ENCODE measurements at places on chromosomes 4 and X.

DNA sequence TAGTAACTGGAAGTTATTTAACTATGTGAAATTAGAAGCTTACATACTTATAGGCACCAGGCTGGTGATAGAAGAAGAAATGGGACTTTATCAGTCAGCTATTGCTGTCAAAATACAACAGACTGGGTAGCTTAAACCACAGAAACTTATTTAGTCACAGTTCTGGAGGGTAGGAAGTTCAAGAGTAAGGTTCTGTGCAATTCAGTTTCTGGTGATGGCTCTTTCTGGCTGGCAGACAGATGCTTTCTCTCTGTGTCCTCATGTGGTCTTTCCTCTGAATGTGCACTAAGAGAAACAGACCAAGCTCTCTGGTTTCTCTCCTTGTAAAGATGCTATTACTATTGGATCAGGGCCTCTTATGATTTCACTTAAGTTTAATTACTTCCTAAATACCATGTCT is 92.1 kb upstream of the ANKRD50 start:
- no peak for DNase-seq

GRCh38 chrX:101605728-101606127 is 12.1 kb downstream of the ARMCX6 start:
- no peak for DNase-seq

DNA sequence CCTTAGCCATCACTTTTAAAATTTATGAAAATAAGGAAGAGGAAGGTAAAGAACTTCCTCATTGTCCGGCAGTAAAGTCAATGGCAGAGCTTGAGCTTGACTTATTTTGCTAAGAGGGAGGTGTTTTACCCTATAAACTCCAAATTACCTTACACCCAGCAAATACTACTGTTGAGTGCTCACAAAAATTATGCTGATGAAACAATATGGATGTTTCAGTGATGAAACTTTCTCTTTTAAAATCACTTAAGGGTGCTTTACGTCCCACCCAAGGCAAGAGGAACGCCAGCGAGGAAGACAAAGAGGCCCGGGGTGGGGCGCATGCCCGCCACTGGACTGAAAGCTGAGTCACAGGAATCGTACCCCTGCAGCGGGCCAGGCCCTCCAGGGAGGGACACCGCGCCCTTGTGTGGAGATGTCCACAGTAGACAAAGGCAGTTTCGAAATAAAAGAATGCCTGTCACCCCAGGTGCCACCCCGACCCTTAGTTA is 560 bp upstream of the TMSB4X start:
- peak; percentile 31 for DNase-seq

- no peak for DNase-seq
Measured at GRCh38 chr4:31009926-31010325, 289.8 kb downstream of the PCDH7 start.

- DNase-seq = peak; percentile 2
Measured at GRCh38 chrX:108224727-108225621, 133.4 kb downstream of the ATG4A start.

GRCh38 chr4:98641906-98642668 is 16.3 kb downstream of the TSPAN5 start:
- DNase-seq = no peak

DNA sequence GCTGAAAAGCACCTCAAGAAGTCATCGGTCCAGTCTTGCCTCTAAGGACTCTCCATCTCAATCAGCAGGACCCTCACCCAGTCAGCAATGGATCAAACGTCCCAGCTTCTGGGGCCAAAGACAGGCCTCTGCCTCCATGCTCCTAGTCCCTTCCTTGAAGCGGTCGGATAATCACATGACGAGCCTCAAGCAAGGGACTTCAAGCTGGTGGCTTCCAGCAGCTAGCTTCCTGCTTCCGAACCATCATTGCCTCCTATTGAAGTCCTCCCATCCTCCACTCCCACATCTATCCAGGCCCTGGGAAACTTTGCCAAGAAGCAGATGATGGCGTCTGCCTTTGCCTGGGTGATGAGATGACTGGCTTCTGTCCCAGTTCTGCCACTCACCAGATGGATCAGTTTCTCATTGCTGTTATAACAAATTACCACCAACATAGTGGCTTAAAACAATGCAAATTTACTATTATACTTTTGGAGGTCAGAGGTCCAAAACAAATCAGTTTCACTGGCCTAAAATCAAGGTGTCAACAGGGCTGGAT is 135.2 kb upstream of the MAMLD1 start:
- no peak for DNase-seq

DNA sequence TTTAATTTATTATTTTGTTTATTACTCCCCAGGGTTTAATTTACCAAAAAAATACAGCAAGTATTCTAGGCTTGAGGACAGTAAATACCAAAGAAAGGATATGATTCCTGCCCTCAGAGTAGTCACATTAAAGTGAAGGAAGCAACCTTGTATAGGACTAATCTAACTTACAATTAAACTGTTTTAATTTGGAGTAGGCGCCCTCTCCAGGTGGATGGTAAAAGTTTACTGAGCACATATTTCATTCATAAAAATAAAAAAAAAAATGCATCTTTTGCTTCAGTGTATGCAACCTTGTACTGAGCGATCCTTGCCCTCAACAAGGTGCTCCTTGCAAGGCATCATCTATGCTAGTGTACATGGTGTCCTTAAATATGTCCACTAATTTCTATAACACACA is 72.0 kb upstream of the MAGEB16 start:
- no peak for DNase-seq

DNA sequence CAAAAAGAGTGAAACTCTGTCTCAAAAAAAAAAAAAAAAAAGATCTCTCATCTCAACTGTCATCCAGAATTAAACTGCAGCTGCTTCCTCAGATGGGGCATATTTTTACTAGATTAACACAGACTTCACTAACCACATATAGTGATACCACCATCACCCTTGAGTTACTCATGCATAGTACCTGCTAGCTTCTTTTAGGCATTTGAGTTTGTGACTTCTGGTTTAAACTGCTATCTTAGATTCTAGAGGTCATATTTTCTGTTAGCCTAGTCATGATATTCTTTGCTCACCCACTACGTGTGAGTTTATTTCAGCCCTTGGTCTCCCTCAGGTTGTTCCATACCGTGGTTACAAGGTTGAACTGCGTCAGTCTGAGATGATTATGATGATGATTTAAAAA is 154.9 kb upstream of the BMP3 start:
- no peak for DNase-seq

- no peak for DNase-seq
Measured at GRCh38 chr4:101126059-101126458, 221.3 kb downstream of the PPP3CA start.

DNA sequence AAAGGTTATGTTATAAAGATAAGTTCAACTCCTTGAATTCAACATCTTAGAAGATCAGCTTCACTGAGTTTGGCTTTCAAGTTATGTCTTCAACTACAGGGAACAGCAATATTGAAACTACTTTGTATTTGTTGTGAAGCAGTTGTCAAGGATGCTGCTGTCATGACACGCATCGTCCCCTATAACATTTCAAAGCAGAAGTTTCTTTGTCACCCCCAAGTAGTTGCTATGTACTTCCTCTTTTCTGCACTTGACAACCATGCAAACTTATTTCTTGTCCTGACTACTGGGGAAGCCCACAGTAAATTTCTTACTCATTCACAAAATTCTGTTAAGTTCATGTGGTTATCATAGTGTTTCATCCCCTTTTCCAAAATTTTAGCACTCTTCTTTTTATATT is 14.3 kb downstream of the ANTXR2 start:
- no peak for DNase-seq

- no peak for DNase-seq
Measured at GRCh38 chr4:184142121-184143000, 75.3 kb downstream of the ENPP6 start.

GRCh38 chr4:140158365-140159030 is 4.5 kb upstream of the MAML3 start:
- DNase-seq = no peak

GRCh38 chr4:143424276-143424675 is 87.6 kb downstream of the GAB1 start:
- DNase-seq = no peak

- no peak for DNase-seq
Measured at GRCh38 chrX:30982467-30982866, 89.4 kb downstream of the FTHL17 start.

DNA sequence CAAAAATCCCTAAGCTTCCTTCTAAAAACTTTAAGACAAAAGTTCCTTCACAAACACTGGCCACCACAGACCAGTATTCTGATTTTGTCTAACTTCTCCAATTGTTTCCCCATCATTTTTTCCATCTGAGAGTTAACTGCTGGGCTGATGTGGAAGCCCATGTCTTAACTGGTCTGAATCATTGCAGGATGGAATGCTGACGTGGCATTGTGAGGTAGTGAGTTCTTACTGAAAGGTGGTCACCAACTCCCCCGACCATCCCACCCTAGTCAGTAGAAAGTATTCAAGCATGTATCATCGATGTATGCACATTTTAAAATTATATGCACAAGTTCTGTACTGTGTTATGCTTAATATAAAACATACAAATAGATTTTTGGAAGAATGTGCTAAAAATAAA is 99.1 kb upstream of the SMIM10 start:
- DNase-seq = no peak

DNA sequence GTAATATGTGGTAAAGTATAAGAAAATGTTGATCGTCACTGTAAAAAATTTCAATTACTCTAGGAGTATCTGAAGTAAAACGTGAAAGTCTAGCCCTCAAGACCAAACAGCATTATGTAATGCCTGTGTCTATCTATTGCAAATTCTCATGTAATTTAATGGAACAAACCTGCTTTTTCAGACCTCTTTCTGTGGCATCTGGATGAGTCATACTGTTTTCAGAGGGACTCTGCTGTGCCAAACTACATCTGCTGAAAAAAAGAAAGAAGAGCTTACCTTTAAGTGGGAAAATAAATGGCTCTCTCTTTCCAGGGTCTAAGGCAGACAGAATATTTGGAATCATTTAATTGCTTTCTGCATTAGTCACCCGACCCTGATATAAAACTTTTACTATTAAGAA is 89.8 kb upstream of the ARMCX2 start:
- DNase-seq = no peak

DNA sequence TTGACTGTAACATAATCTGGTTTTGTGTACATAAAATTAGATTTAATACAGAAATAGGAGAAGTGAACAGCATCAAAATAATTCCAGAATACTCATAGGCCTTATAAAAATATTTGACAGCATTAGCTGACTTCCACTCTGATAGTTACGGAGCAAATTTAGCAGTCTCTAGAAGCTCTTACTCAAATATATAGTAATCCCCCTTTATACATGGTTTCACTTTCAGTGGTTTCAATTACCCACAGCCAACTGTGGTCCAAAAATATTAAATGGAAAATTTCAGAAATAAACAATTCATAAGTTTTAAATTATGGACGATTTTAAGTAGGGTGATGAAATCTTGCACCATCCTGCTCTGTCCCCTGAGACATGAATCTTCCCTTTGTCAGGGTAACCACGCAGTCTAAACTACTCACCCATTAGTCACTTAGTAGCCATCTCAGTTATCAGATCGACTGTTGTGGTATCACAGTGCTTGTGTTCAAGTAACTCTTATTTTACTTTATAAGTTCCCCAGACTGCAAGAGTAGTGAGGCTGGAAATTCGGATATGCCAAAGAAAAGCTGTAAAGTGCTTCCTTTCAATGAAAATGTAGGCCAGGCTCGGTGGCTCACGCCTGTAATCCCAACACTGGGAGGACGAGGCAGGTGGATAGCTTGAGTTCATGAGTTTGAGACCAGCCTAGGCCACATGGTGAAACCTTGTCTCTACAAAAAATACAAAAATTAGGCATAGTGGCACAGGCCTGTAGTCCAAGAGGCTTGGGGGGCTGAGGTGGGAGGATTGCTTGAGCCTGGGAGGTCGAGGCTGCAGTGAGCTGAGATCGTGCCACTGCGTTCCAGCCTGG is 17.2 kb upstream of the RTL9 start:
- no peak for DNase-seq

GRCh38 chr4:110567214-110567613 is 55.7 kb downstream of the PITX2 start:
- DNase-seq = no peak

- peak; percentile 47 for DNase-seq
Measured at GRCh38 chrX:149871940-149872339, 9.0 kb upstream of the MAGEA8 start.

DNA sequence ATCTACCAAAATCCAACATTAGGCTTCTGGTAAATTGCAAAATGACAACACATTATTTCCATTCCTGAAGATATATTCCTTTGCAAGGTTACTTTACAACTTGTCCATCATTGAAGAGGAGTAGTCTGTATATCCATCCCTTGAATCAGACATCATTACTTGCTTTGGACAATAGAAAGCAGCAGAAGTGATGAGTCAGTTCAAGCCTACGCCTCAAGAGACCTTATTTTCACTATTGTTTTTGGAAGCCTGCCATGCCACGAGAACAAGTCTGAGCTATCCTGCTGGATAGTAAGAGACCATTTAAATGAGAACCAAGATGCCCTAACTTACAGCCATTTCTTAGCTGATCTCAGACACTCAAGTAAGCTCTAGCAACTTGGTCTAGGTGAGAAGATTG is 246.0 kb upstream of the HHIP start:
- no peak for DNase-seq
